Activated CD8-positive, alpha-beta memory T cell treated with anti-CD3 and anti-CD28 coated beads for 1 hour (primary cell): ENCODE measurements at places on chromosomes 4 and X.
A peak's percentile ranks its signal among the peaks of the same experiment; 100 is the strongest.

- no peak for DNase-seq
Measured at GRCh38 chr4:124331781-124332180, 380.8 kb downstream of the ANKRD50 start.

- DNase-seq = no peak
Measured at GRCh38 chr4:55075823-55076716, 49.3 kb downstream of the KDR start.

DNA sequence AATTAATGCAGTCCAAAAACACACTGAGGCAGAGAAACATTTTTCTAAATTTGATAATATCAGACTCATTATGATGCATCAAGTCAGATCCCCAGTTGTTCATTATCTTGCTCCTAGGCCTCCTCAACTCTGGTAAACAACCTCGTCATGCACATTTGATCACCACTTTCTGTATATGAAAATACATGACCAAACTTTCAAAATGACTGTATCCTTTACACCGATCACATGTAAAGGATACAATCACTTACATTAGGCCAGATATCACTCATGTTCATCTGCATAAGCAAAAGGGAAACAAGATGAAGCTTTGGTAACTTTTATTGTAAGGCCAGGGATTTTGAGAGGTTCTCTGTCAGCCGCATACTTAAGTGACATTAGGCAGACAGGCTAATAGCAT, 99.4 kb upstream of the IL1RAPL1 start:
- DNase-seq = no peak

DNA sequence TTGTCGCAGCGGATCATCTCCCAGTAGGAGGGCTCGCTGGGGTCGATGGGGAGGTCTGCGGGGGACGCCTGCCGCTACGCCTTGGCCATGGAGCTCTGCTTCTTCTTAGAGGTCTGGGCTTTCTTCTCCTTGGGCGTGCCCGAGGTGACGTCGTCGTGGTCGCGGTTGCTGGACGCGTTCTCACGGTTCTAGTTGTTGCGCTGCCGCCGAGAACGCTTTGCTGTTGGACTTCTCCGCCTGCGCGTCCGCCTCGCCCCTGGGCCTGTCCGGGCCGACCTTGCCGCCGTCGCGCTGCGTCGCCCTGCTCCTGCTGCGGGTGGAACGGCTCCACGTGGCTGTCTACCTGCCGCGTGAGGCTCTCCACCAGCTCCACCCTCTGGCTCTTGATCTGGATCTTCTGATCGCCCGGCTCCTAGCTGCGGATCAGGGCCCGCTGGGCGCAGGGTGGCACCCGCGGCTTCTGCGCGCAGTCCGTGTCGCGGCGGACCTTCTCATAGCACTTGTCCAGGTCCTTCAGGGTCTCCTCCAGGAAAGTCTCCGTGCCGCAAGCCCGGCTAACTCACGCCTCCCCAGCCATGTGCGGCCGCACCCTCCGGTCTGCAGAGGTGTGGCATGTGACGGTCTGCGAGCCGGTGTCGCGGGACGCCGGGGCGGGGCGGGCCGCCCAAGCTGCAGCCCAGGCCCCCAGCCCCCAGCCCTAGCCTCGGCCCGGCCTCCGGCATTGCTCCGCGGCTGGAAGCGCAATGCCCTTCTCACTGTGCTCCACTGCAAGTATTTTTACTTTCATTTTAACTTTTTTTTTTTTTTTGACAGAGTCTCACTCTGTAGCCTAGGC, 40.5 kb upstream of the OGT start:
- peak; percentile 10 for DNase-seq
